ENCODE measurements at places on chromosomes 7 and 10. TPM values are rescaled to one million over a fixed set of nuclear protein-coding genes. Genes with fewer than 3 reads are reported as not detected.

Gene TAS2R3
- 9.0 TPM for total RNA-seq

Gene LAMB1
- not detected for total RNA-seq

GRCh38 chr10:8614054-8614565 lies 559.6 kb downstream of the GATA3 start:
- peaks cover 7% of the 10 kb centered on the region for H3K4me1 ChIP-seq
- DNase-seq, result no peak
- no peak overlapping the region for H3K27ac ChIP-seq
- H3K4me3 ChIP-seq, result no peak overlapping the region
- H3K36me3 ChIP-seq, result no peaks in the 10 kb centered on the region

DNA sequence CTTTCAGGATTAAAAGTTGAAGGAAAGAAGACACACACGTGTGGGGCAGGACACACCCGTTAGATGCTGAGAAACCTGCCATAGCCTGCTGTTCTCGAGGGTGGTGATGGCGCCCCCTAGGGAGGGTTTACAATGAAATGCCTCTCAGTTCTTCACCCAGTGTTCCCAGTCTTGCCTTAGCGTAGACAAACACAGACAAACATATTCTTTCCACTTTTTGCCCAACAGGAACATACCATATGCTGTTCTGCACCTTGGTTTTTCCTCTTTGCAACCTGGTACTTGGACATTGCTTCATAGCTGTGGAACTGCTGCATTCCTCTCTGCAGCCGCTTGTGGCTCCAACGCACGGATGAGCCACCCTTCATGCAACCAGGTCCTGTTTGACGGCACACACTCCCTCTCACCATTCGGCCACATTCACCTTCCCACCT lies 23.3 kb upstream of the HSPA12A start:
- no peaks in the 10 kb centered on the region for H3K36me3 ChIP-seq
- DNase-seq, result peak; percentile 26
- no peaks in the 10 kb centered on the region for H3K4me1 ChIP-seq
- no peak overlapping the region for H3K4me3 ChIP-seq

- H3K27me3 ChIP-seq, result no peaks in the 10 kb centered on the region
- no peaks in the 10 kb centered on the region for H3K4me1 ChIP-seq
- H3K36me3 ChIP-seq, result no peaks in the 10 kb centered on the region
- no peak overlapping the region for H3K27ac ChIP-seq
Measured at GRCh38 chr7:80453699-80454340, 58.0 kb downstream of the GNAT3 start.

GRCh38 chr7:28605427-28606085 lies 193.2 kb downstream of the CREB5 start:
- H3K36me3 ChIP-seq, result no peaks in the 10 kb centered on the region
- H3K27ac ChIP-seq, result no peak overlapping the region
- no peaks in the 10 kb centered on the region for H3K27me3 ChIP-seq
- no peak for DNase-seq
- no peak overlapping the region for H3K4me3 ChIP-seq
- no peaks in the 10 kb centered on the region for H3K4me1 ChIP-seq

DNA sequence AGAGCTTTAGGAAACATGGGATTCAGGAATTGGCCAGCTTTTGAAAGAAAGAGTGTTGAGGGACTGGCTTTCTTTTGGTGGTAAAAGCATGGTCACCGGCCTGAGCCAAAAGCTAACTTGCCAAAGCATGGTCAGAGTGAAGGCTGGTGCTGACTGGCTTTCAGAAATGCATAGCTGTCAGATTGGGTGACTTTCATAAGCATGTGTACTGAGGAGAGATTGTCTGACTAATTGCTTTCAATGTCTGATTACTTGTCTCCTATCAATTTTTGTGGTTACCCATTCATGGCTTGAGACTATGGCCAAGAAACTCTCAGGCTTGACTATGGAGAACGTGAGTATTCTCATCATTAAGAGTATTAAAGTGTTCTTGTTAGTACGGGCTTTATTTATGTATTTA lies 28.2 kb downstream of the ZNF25 start:
- no peak overlapping the region for H3K4me3 ChIP-seq
- H3K4me1 ChIP-seq, result no peaks in the 10 kb centered on the region
- H3K27me3 ChIP-seq, result no peaks in the 10 kb centered on the region
- no peak overlapping the region for H3K27ac ChIP-seq

DNA sequence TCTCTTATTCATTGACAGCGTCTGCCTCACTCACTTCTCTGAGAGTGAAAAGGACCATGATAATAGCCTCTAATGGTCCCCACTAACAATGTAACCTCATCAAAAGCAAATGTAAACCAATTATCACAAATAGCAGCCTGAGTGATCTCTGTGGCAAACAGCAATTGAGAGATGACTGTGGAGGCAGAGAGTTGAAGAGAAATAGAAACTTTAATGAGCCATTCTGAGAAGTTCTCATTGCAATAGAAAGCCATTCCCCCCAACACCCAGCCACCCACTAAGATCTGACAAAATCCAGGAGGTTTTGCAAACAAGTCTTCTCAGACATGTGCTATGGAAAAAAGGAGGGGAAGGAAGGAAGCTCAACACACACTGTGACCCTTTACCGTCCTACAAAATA lies 44.2 kb upstream of the RNF148 start:
- H3K4me1 ChIP-seq, result no peaks in the 10 kb centered on the region
- H3K27me3 ChIP-seq, result no peaks in the 10 kb centered on the region
- H3K4me3 ChIP-seq, result no peak overlapping the region
- H3K36me3 ChIP-seq, result no peaks in the 10 kb centered on the region
- no peak overlapping the region for H3K27ac ChIP-seq

DNA sequence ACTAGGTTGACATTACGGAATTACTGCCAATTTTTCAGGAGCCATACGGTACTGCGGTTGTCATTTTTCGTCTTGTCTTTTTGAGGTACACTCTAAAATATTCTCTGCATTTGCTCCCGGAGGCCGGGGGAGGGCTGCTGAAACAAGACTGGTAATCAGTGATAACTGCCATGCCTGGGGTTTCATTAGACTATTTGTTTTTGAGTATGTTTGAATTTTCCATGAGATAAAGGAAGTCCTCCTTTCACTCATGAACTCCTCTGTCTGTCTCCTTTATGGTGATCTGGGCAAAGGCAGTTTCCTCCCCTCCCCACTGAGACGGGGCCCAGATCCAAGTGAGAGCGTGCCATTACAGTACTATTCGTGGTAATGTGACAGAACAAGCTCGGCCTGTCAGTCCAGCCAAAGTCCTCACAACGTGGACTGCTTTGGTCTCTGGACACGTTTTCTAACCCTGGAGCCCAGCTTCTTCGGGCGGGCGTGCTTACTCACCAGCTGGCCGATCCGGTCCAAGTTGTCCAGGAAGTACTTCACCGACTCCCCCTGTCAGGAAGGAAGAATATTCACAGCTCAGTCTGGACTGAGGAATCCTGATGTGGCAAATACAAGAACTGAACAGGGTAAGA lies 45.1 kb downstream of the AMZ1 start:
- peaks cover 10% of the 10 kb centered on the region for H3K4me1 ChIP-seq
- H3K27ac ChIP-seq, result no peak overlapping the region
- no peak overlapping the region for H3K4me3 ChIP-seq
- DNase-seq, result no peak
- no peaks in the 10 kb centered on the region for H3K36me3 ChIP-seq

Data from naive thymus-derived CD4-positive, alpha-beta T cell (primary cell).